ENCODE measurements at places on chromosomes 7 and 10. TPM values are rescaled to one million over a fixed set of nuclear protein-coding genes. Genes with fewer than 3 reads are reported as not detected.

DNA sequence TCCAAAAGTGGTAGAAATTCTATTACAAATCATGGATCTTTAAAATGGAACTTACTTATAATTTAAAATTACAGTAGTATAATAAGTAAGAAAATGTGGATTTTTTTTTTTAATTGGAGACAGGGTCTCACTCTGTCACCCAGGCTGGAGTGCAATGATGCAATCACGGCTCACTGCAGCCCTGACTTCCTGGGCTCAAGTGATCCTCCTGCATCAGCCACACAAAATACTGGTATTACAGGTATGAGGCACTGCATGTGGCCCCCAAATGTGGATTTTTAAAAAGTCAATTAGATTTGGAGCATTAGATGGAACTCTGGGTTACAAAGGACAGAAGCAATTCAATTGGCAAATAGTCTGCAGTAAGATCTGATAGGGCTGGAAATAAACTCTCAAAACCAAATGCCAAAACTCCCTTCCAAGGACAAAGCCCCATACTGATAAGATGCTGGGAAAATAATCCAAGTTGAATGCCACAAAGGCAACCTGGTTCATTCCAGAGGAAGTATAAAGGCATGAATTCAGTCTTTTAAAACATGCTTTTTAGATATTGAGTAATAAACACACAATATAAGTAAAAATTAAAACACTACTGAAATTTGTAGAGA is 294.2 kb downstream of the ZNF248 start:
- no peak overlapping the region for H3K27ac ChIP-seq
- no peak for DNase-seq
- no peaks in the 10 kb centered on the region for H3K4me1 ChIP-seq
- no peaks in the 10 kb centered on the region for H3K27me3 ChIP-seq
- no peaks in the 10 kb centered on the region for H3K36me3 ChIP-seq
- H3K4me3 ChIP-seq: no peak overlapping the region

- no peaks in the 10 kb centered on the region for H3K4me1 ChIP-seq
- no peak for DNase-seq
- H3K27ac ChIP-seq: no peak overlapping the region
- H3K36me3 ChIP-seq: no peaks in the 10 kb centered on the region
- no peaks in the 10 kb centered on the region for H3K27me3 ChIP-seq
These were observed 1279.2 kb upstream of the AUTS2 start for GRCh38 chr7:68319061-68319460.

DNA sequence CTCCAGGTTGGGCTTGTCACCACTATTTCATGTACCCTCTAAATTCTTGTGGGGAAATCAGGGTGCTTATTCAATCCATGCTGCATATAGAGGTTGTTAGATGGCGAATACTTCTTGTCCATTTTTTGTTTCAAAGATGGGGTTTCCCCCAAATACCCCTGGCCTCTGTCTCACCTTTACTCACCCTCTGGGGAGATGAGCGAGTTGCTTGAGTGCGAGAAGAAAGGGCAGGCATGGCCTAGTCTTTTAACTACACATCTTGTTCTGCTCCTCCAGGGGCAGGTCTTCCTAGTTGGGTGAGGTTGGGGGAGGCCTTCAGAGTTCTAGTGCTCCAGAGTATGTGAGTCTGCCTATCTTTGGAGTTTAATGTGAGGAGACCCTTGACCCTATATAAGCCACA is 46.2 kb downstream of the HHEX start:
- no peaks in the 10 kb centered on the region for H3K4me1 ChIP-seq
- H3K36me3 ChIP-seq: no peaks in the 10 kb centered on the region
- no peak overlapping the region for H3K4me3 ChIP-seq
- H3K27ac ChIP-seq: no peak overlapping the region
- H3K27me3 ChIP-seq: peaks cover 9% of the 10 kb centered on the region
- no peak for DNase-seq

DNA sequence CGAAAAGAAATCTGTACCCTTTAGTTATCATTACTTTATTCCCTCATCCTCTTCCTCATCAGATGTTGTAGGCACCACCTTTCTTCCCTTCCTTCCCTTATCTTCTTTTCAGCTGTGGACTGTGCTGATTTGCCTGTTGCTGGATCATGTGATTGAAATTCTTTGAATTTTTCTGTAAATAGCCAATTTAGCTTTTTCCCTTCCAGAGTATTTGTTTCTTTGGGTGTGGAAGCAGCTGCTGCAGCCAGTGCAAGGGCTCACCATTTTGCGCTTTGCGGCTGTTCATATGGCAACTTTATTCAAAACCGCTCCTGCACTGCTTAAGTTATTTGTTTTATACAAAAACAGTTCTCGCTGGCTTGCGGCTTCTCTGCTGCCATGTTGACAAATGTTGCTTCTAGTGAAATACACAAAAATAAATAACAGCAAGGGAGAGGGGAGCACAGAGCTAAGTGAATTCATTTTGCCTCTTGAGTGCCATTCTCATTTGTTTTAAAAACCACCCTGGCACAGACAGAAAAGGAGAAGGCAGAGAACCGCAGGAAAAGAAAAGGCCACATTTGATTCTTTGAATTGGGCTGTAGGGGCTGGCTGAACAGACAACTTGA is 151.2 kb downstream of the AUTS2 start:
- no peaks in the 10 kb centered on the region for H3K27me3 ChIP-seq
- no peaks in the 10 kb centered on the region for H3K36me3 ChIP-seq
- no peak for DNase-seq
- no peaks in the 10 kb centered on the region for H3K4me1 ChIP-seq
- H3K27ac ChIP-seq: no peak overlapping the region

GRCh38 chr10:70779511-70780369 is 5.4 kb downstream of the TBATA start:
- H3K36me3 ChIP-seq: no peaks in the 10 kb centered on the region
- no peak for DNase-seq
- H3K27ac ChIP-seq: no peak overlapping the region
- H3K27me3 ChIP-seq: peaks cover 7% of the 10 kb centered on the region
- H3K4me3 ChIP-seq: no peak overlapping the region

- H3K4me1 ChIP-seq: peaks cover 22% of the 10 kb centered on the region
- no peak for DNase-seq
- no peak overlapping the region for H3K27ac ChIP-seq
These were observed 10.7 kb downstream of the CUTC start for GRCh38 chr10:99742701-99743100.

DNA sequence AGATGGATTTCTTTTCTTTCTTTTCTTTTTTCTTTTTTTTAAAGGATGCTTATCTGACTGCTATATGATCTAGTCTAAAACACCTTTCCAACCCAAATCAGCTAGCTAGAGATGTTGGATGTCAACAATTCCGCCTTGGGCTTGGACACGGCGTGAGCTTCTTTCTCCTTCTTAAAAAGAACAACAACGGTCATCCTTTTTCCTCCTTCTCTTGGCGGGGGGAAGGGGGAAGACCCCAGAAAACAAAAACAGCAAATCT is 1.0 kb downstream of the BEND7 start:
- no peak overlapping the region for H3K27ac ChIP-seq
- H3K4me1 ChIP-seq: peaks cover 7% of the 10 kb centered on the region
- DNase-seq: no peak
- peaks cover 67% of the 10 kb centered on the region for H3K27me3 ChIP-seq

DNA sequence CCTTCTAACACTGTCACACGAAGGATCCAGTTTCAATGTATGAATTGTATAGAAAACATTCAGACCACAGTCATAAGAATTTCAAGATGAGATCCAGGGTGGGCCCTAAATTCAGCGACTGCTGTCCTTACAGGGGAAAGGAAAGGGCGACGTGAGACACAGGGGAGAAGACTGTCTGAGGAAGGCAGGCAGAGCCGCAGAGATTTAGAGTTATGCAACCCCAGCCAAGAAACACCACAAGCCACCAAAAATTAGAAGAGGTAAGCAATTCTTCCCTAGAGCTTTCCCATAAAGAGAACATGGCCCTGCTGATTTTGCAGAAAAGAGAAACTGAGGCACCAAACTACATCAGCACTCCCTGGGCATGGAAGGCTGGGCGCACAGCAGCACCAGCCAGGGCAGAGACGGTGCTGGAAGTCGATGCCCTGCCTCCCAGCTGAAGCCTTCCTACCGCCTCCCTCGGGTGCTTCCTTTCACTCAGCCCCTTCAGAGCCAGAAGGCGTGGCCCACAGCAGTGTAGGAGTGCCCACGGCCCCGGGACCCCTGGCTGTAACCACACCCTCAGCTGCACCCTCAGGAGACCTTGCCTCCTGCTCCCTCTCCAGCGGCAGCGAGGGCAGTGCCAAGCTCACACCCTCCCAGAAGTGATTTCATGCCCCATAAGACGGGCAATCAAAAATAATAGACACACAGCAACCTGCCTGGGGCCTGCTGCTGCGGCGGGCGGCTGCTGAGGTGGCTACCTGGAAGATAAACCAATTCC is 81.0 kb upstream of the LRRC4 start:
- H3K36me3 ChIP-seq: no peaks in the 10 kb centered on the region
- H3K4me3 ChIP-seq: no peak overlapping the region
- H3K27me3 ChIP-seq: peaks cover 6% of the 10 kb centered on the region
- no peak for DNase-seq

DNA sequence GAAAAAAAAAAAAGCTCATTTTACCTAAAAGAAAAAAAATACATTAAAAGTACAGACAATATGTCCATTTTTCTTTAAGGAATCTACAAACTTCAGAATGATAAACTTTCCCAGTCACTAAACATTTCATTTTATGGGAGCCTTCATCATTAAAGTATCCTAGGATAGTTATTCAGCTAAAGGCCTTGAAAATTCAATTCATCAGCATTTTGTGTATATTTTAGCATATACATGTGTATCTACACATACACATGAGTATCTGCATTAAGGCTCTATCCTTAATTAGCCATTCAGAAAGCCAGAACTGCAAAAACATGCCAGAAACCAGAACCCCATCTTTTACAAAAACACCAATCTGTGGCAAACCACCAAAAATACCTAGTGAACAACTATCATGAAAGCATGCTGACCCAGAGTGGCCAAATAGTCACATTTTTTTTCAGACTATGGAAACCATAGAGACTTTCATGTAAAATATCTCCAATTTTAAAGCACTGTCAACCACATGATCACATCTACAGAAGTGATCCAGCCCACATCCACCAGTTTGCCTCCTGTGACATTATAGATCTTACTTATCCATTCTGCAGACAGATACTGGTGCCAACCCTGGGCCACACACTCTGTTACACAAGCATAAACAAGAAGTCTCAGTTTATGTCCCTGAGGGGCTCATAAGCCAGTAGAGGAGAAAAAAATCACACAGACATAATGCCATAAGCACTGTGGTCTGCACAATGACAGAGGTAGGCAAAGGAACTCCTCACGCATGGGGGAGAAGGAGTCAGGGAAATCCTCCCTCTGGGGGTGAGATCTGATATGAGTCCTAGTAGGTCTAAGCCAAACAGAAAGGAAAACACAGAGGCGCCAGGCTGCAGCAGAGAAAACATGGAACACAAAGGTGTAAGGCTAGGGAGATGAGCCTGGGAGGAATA is 79.2 kb downstream of the SRPK2 start:
- peaks cover 50% of the 10 kb centered on the region for H3K4me1 ChIP-seq
- H3K4me3 ChIP-seq: no peak overlapping the region
- no peaks in the 10 kb centered on the region for H3K27me3 ChIP-seq
- H3K36me3 ChIP-seq: peaks cover 3% of the 10 kb centered on the region
- DNase-seq: no peak

The GPR26 gene
- not detected for total RNA-seq

The DPY19L1 gene
- total RNA-seq: 12.0 TPM

The SLIT1 gene
- 0.15 TPM for total RNA-seq

The LDB3 gene
- total RNA-seq: 0.10 TPM
